ENCODE measurements at places on chromosomes 6 and 20. TPM values are rescaled to one million over a fixed set of nuclear protein-coding genes. Genes with fewer than 3 reads are reported as not detected.

The SLC16A10 gene
- total RNA-seq: 2.6 TPM

The PROKR2 gene
- total RNA-seq: not detected

- DNase-seq: peak; percentile 31
Measured at GRCh38 chr6:25359191-25359861, 80.2 kb downstream of the CARMIL1 start.

DNA sequence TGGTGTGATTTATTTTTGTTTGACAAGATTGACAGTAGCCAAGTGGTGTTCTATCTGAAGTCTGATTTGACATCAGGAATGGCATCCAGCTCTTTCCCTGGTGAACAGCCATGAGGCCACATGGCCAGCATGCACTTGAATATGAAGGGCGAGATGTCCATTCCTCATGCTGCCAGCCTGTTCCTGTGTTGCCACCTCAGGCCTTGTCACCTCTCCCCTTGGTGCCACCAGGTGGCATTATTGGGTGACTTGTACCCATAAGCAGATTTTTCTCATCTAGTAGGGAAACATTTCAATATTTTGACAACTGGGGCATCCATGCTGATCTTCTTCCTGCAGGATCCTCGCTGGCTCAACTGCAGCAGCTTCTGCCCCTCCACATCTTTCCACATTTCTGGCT is 199.1 kb downstream of the ERMARD start:
- peak; percentile 29 for DNase-seq

GRCh38 chr6:138970856-138971425 is 17.1 kb downstream of the REPS1 start:
- no peak for DNase-seq

The GRM4 gene
- not detected for total RNA-seq

The CDS2 gene
- total RNA-seq: 25.7 TPM

DNA sequence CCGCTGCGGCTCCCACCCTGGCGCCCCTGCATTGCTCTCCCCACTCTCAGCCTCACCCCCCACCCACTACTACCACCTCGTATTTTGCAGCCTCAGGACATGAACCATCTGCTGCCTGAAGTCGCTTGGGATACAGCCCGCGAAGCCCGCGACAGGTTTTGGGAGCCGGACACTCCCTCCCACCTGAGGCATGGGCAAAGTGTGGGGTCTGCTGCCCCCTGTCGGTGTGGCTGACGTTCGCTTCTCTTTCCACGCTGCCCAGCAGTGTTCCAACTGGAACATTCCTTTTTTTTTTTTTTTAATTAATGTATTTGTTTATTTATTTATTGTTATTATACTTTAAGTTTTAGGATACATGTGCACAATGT is 15.3 kb upstream of the LPA start:
- DNase-seq: no peak

GRCh38 chr20:9629831-9630230 is 115.4 kb downstream of the LAMP5 start:
- no peak for DNase-seq

GRCh38 chr20:43448748-43449535 is 8.8 kb upstream of the SRSF6 start:
- DNase-seq: peak; percentile 62

- DNase-seq: no peak
Measured at GRCh38 chr6:131523988-131524673, 48.9 kb upstream of the ARG1 start.

The RNF144B gene
- total RNA-seq: 12.1 TPM

DNA sequence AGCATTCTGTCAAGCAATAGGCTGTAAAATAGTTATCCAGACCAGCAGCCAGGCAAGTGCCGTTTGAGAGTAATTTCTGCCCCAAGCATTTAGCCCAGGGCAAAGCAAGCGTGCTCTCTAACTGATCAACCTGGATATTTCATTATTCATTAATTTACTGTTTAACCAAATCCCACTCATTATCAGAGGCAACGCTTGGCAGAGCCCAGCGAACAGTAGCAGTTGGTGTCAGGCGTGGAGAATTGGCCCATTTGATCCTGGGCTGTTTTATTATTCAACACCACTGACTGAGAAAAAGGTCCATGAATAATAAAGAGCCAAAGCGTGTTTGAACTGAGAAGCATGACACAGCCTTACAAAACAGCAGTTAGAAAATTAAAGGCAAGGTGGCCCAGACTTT is 35.3 kb downstream of the TFAP2B start:
- no peak for DNase-seq

The PRDM13 gene
- total RNA-seq: 1.3 TPM

DNA sequence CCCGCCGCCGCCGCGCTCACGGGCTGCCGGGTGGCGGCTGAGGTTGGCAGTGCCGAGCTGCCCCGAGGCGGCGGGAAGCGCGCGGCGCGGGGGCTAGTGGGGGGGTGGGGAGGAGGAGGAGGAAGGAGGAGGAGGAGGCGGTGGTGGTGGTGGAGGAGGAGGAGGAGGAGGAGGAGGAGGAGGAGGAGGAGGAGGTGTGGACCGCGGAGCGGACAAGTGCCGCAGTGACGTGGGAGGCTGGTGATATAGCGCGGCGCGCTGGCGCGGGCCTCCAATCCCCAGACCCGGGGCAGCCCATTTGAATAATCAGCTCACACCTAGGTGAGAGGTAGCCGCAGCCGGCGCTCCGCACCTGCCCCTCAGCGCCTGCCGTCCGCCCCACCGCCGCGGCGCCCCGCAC is at the start of gene FOXA2:
Gene FOXA2 (minus strand): TSS at position 51 of the 400 bp plus-strand sequence. CDS start 294 bp downstream, outside the sequence.
- peak; percentile 50 for DNase-seq

GRCh38 chr6:1868561-1869261 is 259.0 kb downstream of the FOXC1 start:
- DNase-seq: no peak

The PLAGL1 gene
- 9.8 TPM for total RNA-seq

The CLIC5 gene
- 3.3 TPM for total RNA-seq

DNA sequence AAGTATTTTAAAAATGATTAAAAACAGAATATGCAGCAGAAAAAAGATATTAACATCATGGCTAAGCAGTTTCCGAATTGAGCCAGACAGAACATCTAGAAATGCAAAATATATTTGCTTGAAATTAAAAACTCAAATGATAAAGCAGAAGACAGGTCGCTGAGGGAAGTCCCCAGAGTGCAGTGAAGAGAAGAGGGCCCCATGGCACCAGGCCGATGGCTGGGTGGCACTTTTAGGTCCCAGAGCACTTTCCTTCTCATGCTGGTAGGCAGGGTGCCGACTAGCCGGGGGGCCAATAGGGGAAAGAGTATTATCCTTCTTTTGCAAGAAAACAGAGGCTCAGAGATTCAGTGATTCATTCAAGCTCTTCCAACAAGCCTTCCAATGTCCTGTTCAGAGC is 58.9 kb downstream of the MYH7B start:
- DNase-seq: no peak

- no peak for DNase-seq
Measured at GRCh38 chr6:133768656-133769295, 120.1 kb upstream of the TCF21 start.

GRCh38 chr20:59561614-59562277 is 42.6 kb upstream of the PHACTR3 start:
- no peak for DNase-seq

The EYS gene
- total RNA-seq: not detected

GRCh38 chr6:138258197-138258596 is 39.9 kb upstream of the PBOV1 start:
- DNase-seq: no peak

DNA sequence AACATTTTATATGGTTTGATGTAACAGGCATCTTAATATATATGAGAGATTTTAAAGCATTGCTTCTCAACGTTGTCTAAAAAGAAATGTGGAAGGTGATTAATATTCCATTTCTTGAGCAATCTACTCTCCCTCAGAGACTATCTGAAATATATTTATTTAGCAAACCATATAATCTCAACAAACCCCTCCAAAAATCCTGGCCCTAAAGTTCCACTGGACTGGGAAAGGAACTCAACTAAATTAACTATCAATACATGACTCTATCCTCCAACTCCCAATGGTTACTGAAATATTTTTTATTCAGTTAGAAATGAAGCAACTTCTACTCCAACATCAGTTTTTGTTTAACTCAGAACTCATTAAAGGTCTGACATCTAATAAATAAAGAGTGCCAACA is 6.3 kb downstream of the TASP1 start:
- no peak for DNase-seq

DNA sequence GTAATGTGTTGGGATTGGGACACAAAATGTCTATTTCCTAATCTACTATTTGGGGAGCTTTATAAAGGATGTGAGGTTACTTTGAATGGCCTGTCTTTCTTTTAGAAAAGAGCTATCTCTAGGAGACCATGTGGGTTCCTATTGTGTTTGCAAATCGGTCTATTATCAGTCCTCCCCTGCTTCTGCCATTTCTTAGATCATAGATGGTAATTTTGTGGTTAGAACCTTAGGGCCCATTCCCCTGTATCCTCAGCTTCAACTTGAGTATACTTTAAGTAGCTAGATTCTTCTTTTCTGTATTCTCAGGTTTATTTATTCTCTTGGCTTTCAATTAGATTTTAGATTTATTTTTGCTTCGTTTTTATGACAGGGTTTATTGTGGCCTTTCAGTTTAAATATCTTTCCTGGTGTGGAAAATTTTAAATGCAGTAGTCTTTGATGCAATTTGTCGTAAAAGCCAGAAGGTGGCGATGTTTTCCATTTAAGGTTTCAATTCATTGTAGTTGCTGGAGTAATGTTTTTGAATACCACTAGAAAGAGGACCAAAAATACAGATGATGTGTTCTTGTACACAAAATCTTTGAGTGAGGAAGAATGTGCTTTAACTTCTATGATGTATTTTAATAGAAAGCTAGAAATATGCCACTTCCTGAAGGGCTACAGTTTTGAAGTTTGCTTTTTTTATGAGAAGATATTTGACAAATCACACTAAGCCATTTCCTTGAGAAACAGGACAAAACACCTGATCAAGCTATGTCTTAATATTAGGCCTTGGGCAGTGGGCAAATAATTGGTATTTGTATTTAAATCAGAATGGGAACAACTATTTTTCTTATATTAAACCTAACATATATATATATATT is 20.3 kb downstream of the TBPL1 start:
- DNase-seq: no peak

- DNase-seq: no peak
Measured at GRCh38 chr6:18269717-18270116, 5.4 kb upstream of the DEK start.

GRCh38 chr6:40112350-40112749 is 178.1 kb upstream of the MOCS1 start:
- no peak for DNase-seq

DNA sequence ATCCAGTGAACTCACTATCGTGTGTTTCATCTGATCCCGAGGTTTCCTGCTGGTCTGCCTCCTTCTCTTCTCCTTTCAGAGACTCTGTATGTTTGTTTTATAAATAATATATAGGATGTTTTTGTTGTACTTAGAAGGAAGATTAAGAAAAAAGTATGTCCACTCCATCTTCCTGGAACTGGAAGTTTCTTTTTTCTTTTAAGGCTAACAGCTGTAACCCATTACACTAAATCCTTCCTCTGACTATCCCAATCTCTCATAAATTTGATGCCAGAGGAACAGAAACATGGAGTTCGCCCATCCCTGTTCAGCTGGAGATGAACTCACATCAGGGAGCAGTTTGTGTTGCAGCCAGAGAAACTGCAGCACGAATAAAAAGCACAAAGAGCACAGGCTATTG is 20.7 kb downstream of the RIPK1 start:
- DNase-seq: no peak

The AVP gene
- not detected for total RNA-seq

The SOBP gene
- total RNA-seq: 1.6 TPM

- no peak for DNase-seq
Measured at GRCh38 chr6:14082771-14083170, 34.8 kb upstream of the CD83 start.

The HACE1 gene
- 7.9 TPM for total RNA-seq

DNA sequence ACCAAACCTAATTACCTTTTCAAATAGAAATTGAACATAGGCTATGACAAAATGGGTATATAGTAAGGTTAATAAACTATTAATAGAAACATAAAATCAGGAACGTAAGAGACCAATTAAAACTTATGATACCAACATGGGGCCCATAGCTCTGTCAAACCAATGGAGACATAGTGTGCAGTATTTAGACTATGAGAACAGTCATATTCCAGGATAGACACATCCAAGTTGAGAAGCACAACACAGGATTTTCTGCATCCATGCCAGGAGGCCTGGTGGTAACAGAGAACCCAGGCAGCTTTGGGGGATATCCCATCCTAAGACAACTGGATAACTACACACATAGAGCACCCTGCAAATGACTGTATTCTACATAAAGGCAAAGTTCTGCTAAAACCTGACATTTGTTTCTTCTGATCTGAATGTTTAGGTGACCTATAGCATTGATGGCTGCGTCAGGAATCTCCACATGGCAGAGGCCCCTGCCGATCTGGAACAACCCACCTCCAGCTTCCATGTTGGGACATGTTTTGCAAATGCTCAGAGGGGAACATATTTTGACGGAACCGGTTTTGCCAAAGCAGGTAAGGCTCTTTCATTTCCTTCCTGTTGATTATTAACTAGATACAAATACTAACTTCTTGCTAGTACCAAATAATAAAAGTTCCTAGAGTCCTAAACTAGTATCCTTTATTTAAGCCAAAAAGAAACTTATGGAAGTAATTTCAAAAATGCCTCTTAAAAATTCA is 202.7 kb downstream of the ARHGAP18 start:
- peak; percentile 44 for DNase-seq

DNA sequence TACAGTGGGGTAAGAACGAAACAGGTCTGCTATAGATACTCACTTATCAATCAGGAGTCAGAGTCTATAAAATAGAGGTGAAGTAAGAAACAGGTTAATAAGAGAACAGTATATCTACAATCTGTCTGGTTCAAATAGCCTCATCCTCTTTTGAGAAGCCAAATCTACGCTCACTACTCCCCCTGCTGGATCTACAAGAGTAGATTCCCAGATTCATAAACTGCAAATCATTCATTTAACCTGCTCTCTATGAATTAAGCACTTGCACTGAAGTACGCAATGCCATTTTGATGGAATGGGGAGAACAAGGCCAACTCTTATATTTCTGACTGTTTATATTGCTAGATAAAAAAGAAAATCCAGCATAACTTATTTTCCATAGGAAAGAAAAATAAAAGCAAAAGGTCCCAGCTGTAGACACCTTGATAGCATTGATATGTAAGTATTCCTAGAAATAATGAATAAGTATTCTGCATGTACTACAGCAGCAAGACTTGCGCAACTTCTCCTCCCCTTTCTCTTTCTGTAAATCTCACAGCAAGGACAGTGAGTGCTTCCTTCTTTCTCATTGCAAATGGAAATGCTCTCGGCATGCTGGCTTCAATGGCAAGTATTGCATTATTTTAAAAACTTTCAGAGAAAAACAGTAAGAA is 92.3 kb downstream of the RFX6 start:
- peak; percentile 50 for DNase-seq

The DZANK1 gene
- 1.0 TPM for total RNA-seq

DNA sequence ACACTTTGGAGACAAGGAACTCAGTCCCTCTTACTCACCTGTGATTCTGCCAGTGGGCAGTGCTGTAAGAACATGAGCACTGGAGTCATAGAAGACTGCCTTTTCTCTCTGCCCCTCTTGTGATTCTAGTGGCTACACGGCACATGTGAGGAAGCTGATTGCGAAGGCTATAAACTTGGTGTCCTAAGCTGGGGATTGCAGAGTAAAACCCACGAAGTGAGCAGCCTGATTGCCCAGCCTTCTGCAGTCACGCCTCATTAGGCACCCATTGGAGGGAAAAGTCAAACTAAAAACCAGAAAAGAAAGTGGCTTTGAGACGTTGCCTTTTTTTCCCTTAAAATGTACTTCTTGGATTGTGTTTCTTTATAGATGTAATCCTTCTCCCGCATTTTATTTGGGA is 748.4 kb upstream of the CHD6 start:
- no peak for DNase-seq
